Motor neuron (in vitro differentiated cells): ENCODE measurements at places on chromosomes 11 and 22.

- ATAC-seq, result no peak
These were observed 98.6 kb downstream of the SEZ6L start for GRCh38 chr22:26267856-26268255.

- ATAC-seq, result no peak
These were observed 9.5 kb upstream of the NF2 start for GRCh38 chr22:29593923-29594322.

DNA sequence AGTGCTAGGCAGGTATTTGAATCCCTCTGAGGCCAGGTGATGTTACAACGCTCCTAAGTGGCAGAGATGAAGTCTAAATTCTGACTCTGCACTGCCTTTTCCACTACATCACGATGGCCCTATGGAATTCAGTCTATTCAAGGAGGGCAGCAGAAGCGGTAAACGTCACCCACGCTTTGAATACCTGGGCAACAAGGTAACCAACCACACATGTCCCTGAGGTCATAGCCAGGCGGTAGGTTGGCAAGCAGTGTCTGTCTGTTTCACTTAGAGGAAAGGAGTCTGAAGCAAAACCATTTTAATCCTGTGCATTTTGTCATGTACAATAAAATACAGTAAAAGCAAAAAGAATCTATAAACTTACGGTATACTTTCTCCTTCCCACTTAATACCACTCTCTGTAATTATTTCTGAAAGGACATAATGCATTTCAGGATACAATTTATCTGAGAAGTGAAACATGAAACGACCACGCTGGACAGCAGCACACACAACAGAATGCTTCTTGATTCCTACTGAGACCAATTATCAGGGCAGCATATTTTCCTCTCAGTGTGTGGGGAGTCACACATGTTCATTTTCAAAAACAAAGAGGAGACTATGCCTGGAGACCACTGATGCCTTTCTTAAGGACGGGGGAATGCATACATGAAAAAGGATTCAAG is 51.3 kb downstream of the PRDM10 start:
- no peak for ATAC-seq

DNA sequence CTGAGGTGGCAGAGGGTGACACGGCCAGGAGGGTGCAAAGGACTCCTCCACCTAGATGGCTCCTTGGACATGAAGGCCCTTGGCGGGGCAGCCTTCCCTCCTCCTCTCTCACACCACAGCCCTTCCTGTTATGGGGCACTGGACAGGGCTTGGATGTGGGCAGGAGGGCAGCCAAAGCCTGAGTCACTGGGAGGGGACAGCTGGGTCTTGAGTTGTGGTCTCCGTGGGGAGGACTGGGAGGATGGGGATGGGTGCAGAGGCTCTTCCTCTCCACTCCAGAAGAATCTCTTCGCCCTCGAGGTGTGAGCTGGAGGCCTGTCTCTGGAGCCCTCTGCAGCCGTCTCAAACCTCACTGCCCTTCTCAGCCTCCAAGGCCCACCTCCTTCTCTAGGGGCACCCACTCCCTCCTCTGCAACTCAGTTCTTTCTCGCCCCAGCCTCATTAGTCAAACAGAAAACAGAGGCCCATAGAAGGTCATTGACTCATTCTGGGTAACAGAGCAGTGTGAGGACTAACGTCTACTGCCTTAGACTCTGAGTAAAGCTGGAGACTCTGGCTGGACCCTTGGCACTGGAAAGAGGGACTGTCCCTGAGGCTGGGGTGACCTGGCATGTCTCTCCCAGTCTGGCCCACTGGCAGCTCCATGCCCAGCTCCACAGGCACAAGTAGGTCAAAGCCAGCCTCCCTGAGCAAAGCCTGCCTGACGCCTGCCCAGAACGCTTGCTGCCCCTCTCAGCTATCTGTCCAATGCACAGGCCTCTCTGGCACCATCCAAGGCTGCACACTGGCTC is 47.5 kb upstream of the CDON start:
- ATAC-seq, result no peak

DNA sequence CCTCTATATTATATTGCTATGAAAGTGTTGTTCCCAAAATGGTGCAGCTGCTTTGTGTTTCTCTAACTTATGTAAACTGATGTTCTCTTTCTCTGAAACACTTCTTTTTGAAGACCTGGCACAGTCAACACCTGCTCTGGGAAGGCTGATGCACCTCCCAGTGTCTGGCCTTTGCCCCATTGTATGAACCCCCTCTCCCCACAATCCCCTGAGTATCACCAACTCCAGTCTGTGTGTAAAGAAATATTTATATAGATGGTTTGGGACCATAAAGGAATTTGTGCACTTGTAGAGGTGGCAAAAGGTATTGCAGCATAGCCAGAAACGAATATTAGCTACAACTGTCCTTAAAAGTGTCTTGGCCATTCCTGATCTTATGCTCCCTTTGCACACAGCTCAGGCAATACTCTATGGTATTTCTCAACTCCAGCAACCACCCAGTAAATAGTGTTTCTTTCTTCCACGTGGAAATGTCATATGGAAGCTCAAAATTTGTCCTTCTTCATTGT is 365.2 kb upstream of the DDI1 start:
- ATAC-seq, result no peak
